ENCODE measurements at places on chromosomes 3 and 15. TPM values are rescaled to one million over a fixed set of nuclear protein-coding genes. Genes with fewer than 3 reads are reported as not detected.

- DNase-seq = no peak
These were observed 30.3 kb upstream of the CPOX start for GRCh38 chr3:98623572-98624280.

DNA sequence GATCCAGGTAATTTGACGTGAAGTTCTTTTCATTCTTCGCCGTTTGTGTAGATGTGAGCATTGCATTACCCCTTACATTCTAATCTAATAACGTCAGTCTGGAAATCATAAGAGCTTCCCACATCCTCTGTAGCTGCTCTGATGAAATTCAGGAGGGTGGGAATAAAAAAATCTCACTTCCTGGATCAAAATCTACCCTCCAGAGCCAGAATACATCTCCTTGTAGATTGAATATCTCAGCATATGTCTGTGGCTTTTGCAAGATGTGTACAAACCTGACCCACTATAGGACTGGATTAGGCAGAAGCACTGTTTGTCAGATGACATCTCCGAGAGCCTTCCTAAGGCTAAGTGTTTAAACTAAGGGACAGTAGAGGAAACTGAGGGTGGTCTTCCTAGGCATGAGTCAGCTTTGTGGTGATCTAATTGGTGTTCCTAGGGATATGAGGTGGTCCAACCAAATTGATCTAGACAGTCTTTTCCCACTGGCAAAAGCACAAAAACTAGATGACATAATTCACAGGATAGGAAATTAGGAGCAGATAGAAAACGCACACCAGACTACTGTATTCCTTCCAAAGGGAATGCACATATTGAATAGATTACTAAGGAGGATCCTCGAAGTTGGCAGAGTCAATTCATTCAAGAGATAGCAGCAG is 216.3 kb upstream of the LRTM1 start:
- DNase-seq = no peak

DNA sequence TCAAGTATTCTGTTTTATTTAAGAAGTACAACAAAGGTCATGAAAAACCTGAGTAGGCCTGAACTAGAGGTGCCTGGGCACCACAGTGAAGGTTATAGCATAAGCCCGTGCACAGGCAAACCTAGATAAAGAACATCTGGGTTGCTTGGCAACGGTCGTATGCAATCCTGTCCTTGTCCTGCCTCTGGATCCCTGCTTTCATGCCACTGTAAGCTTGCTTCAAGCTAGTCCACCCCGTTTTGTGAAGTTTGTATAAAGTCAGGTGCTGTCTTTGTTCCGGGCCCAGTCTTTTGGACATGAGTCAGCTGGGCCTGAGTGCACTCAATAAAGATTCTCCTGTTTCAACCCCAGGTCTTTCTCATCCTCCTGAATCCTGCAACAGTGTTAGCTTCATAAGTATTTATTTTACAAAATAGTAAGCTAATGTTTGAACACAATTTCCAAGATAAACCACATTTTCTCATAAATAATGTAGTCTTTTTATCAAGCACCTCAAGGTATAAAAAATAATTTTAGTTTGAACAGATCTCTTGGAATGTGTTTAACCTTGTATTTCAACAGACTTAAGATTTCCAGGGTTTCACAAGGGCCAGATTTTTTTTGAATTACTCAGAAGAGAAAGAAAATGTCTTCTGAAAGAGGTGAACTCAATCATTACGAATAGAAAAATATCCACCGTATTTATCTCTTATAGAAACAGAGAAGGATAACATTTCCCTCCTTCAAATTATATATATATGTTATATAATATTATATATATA is 14.3 kb upstream of the SLC9C1 start:
- DNase-seq = peak; percentile 71

DNA sequence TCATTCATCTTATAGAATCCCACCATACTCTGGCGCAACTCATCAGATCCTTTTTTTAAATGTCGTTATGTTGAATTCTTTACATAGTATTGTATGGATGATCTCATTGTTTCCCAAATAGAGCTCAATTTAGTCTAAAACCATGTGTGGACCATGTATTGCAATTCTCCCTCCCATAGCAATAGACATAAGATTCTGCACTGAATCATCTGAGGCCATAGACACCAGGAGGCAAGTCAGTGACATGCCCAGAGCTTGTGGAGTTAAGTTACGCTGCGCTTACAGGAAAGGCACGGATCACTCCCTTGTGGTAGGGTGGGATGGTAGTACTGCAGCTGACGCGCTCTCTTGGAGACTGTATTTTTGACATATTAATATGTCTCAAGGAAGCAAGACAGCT is 211.0 kb downstream of the GABRB3 start:
- DNase-seq = no peak

GRCh38 chr15:71571641-71572040 is 238.7 kb upstream of the NR2E3 start:
- no peak for DNase-seq

GRCh38 chr3:167187221-167187620 is 192.9 kb downstream of the ZBBX start:
- no peak for DNase-seq

GRCh38 chr15:82648257-82649103 is 1.3 kb upstream of the CPEB1 start:
- no peak for DNase-seq

Gene PLSCR2
- total RNA-seq = not detected

Gene TEX9
- 2.6 TPM for total RNA-seq

Gene CPEB1
- total RNA-seq = under 0.01 TPM
